Kidney epithelial cell (primary cell): ENCODE measurements at places on chromosomes 1 and 21.

- no peak for DNase-seq
These were observed 304.0 kb downstream of the DUSP10 start for GRCh38 chr1:221437926-221438325.

GRCh38 chr1:218995091-218995665, 178.5 kb upstream of the LYPLAL1 start:
- DNase-seq, result no peak

- DNase-seq, result no peak
These were observed 42.0 kb downstream of the ADSS2 start for GRCh38 chr1:244409701-244410100.

- DNase-seq, result no peak
These were observed 54.7 kb upstream of the TRIM67 start for GRCh38 chr1:231107151-231107550.

- DNase-seq, result no peak
These were observed 1.6 kb downstream of the COLGALT2 start for GRCh38 chr1:184035719-184036516.

GRCh38 chr1:27934818-27935549, at the start of gene SMPDL3B:
TSS of gene SMPDL3B (plus strand) at chr1:27935000. CDS start at chr1:27935184, 184 bp downstream.
- peak; percentile 35 for DNase-seq

DNA sequence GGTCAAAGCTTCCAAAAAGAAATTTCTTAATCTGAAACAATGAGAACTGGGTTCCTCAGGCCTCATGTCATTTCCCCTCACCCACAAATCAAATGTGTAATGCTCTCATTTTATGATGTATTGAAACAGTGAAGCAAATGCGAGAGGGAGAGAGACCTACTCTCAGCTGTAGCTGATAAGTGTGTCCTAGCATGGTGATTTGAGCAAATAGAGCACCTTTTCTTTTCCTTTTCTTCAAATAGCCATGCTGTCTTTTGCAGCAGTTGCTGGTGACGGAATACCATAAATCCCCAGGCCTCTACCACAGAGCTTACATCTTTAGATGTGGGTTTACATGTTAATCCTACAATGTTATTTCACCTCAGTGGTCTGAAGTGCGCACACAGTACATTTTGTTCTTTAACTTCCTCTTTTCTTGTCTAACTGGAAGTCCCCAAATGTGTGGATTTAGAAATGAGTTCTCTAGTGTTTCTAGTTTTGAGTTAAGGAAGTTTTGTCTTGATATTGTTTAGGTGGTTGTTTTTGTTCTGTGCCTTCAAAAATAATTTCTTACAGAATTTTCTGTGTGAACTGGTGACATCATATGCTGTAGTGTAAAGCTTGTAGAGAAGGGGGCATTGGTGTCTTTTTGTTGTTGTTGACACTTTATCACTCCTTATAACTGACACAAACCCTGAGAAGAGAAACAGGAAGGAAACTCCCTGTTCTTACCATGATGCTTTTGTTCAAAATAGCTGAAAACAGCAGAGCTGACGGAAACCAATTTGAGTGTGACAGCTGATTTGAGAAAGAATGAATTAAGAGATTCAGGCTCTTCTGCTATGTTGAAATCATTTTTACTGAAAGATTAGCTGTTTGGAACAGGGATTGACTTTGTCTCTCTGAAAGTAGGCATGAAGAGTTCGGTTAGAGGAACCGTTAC, 12.2 kb downstream of the SMAP2 start:
- DNase-seq, result no peak

DNA sequence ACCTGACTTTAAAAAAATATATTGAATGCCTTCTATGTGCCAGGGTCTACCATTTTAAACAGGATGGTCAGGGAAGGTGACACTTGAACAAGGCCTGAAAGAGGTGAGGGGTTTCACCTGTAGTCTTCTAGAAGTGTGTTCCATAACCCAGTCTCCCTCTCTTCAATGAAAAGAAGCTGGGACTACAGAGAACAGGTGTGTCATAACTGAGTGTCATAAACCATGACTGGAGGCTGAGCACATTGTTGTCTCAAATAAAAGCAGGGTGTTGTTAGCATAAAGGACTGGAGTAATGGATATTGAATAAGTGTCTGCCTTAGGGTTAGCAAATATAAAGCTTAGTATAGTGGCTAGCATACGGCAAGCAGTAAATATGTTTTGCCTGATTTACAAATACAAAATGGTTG, 65.4 kb downstream of the SYDE2 start:
- DNase-seq, result no peak

DNA sequence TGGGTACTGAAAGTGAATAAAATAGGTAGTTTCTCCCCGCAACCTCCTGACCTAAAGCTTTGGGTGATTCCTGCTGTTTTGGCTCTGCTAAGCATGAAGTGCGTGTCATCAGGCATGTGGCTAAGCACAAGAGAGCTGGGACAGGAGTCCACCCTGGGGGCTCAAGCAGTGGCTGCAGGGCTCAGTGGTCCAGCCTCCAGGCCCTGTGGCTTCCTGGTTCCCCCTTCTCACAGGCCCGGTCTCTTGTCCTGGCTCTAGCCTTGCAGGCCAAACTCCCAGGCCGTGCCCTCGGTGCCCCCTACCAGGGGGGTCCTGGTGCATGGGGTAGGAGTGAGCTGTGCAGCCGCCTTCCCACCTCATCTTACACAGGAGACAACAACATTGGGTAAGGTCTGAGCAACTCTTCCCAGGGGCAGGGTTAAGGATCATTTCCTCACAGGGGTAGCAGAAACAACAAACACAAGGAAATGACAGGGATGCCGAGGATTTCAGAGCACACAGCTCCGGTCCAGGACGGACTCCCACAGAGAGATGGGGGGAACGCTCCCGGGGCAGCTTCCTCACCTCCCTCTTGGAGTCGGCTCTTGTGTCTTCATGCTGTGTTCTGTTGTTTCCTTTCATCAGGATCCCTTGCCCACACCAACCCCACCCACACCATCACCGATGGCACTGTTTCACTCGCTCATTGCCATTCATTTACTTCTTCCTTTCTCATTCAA, 19.8 kb upstream of the SLC2A1 start:
- DNase-seq, result no peak

- DNase-seq, result no peak
These were observed 21.3 kb downstream of the DENND2C start for GRCh38 chr1:114648503-114648902.

- no peak for DNase-seq
These were observed 17.9 kb upstream of the SMG7 start for GRCh38 chr1:183454377-183454776.

- DNase-seq, result no peak
These were observed 55.6 kb downstream of the UCK2 start for GRCh38 chr1:165883056-165883455.

DNA sequence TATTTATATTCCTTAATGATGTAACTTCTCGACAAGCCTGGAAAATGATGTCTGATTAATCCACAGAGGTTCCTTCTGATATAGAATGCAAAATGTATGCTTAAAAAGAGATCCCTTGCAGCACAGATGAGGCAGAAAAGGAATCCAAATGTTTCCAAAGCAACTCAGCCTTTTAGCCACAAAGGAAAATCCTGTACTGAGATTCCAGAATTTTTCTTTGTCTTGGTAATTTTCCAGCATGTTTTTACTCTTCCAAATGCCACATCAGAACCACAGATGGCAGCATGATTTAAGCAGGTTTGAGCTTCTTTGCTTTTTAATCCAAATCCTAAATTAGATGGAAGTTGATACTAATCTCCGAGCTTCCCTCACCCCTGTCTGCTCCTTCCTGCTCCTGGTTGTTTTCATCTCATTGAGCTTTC, 176.4 kb upstream of the PALMD start:
- no peak for DNase-seq

- no peak for DNase-seq
These were observed 214.6 kb upstream of the NFIA start for GRCh38 chr1:60867782-60868181.

- DNase-seq, result no peak
These were observed 16.9 kb downstream of the CAPZB start for GRCh38 chr1:19468397-19468956.

GRCh38 chr1:22728751-22729399, 18.2 kb downstream of the EPHB2 start:
- no peak for DNase-seq

- no peak for DNase-seq
These were observed 23.9 kb downstream of the CD2 start for GRCh38 chr1:116777831-116778830.

- no peak for DNase-seq
These were observed 8.6 kb downstream of the ATP6V1G3 start for GRCh38 chr1:198531891-198532290.

DNA sequence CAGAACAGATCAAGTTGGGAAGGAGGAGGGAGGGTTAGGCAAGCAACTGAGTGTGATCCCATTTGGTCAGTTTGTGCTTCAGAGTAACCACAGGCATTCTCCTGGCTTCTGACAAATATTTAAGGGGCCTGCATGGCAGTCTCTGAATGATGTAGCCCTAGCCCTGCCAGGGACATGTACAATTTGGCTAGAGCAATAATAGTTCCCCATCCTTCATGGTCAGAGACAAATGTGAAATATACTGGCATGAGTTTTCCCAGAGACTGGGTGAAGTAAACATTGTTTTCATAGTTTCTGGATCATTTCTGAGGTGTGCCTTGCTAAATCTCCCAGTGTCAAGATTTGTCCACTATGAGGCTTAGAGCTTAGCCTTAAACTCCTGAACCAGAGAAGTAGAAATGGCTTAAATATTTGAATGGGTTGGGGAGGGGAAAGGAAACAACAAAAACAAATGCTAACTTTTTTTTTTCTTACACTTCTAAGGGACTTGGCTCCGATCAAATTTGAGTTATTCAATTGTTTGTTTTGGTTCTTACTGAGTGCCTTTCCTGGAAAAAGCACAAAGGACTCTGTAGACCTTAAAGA, 42.0 kb upstream of the UBE2U start:
- DNase-seq, result no peak

GRCh38 chr1:246220495-246221065, 286.5 kb downstream of the SMYD3 start:
- no peak for DNase-seq

- DNase-seq, result no peak
These were observed 6.9 kb downstream of the COL11A1 start for GRCh38 chr1:103101399-103101798.

GRCh38 chr1:64223329-64224151, 20.1 kb downstream of the UBE2U start:
- DNase-seq, result peak; percentile 53

DNA sequence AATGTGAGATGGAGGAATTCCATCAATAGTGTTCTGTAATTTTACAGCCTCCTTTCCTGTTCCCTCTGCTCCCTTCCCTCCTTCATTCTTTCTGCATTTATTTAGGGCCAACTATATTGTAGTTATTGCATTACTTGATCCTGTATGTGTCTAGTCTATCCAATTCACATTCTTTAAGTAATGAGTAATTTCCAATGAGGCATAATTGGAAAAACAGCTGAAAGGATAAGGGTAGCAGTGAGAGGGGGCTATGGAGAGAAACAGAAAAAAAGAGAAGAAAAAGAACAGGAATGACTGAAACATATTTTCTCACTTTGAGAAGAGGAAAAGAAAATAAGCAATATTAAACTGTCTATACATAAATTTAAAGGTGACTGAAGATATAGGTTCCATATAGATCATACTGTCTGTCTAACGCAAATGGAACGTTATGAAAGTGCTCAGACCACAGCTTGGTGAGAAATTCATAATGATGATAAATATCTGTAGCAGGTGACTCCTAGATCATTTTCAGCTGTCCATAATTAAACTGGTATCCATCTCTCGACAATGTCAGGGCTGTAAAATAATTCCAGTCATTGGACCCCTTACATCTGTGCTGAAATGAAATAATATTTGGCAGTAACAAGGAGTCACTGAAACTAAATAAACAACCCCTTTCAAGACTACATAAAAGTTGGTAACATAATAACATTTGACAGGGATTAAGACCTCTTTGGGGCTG, 61.8 kb downstream of the SPAG17 start:
- no peak for DNase-seq

- no peak for DNase-seq
These were observed 35.6 kb downstream of the MEF2D start for GRCh38 chr1:156464825-156465452.

- DNase-seq, result no peak
These were observed 61.5 kb upstream of the PTBP2 start for GRCh38 chr1:96660051-96660450.

- DNase-seq, result no peak
These were observed 36.0 kb downstream of the OVAAL start for GRCh38 chr1:180594723-180595122.

DNA sequence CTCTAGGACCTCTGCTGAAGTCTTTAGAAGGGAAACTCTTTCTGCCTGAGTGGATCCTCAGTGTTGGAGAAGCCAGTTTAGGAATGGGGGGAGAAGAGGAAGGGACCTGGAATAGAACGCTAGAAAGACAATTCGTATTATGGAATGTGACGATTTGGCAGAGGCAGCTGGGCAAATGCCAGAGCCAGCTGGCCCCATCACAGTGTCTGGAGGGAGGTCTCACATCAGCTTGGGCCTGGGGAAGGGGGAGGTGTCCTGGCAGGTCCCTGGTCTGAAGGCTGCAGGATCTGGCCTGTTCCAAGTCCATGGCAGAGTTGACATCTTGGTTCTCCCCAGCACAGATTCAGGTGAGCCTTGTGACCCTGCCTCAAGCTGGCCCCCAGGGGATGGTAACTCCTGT, 11.3 kb downstream of the TMCC2 start:
- DNase-seq, result no peak

- no peak for DNase-seq
These were observed 561.8 kb upstream of the ADAMTS5 start for GRCh38 chr21:27528697-27529096.

DNA sequence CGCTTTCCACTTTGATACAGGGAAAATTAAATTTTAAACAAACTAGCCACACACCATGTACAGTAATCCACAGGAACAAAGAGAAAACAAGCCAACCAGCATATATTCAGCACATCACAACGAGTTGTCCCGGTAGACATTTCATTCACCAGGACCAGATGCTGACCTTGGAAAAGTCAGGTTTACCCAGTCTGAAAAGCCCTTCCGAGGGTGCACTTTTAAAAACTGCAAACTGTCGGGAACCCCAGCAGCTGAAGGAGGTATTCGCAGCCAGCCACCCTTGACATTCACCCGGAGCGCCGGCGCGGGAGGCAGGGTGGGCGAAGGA, 1.2 kb downstream of the MCOLN3 start:
- no peak for DNase-seq

GRCh38 chr1:10692401-10693021, 103.9 kb downstream of the CASZ1 start:
- DNase-seq, result no peak

DNA sequence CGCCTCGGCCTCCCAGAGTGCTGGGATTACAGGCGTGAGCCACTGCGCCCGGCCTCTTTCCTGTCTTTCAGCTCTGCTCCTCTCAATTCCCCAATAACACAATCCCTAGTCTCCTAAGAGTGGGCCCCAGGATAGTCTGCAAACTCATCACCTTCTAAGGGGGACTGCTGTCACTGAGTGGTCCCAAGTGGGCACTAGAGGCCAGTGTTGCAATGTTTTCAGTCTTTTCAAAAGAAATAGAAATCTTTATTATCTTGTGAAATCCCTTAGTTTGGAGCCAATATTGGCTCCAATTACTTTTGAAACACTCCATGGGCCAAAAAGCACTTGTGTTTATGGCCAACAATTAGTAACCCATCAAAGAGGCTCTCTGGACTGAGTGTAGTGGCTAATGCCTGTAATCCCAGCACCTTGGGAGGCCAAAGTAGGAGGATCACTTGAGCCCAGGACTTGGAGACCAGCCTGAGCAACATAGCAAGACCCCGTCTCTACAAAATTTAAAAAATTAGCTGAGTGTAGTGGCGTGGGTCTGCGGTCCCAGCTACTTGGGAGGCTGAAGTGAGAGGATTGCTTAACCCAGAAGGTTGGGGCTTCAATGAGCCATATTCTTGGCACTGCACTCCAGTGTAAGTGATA, 28.6 kb upstream of the ZNF697 start:
- no peak for DNase-seq

GRCh38 chr21:38380481-38381137, 117.7 kb downstream of the ERG start:
- no peak for DNase-seq

GRCh38 chr1:24355466-24355865, 36.3 kb downstream of the GRHL3 start:
- DNase-seq, result no peak
